ENCODE measurements at places on chromosomes 6 and 20.

DNA sequence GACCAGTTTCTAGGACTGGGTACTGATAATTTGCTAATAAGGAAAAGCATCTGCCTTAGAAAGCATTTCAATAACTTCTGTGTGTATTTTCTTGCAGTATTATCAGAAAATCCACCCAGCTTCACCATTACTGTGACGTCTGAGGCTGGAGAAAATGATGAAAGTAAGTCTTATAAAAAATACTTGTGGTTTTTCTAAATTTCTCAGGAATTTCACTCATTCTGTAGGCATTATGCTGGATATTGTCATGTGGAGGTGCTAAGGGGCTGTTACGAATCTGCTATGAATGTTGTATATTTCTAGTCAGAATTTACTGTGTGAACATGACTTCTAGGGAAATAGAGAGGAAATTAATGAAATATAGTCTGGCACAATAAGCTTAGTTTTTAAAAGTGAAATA lies 8.9 kb downstream of the RWDD1 start:
- no peak for DNase-seq

DNA sequence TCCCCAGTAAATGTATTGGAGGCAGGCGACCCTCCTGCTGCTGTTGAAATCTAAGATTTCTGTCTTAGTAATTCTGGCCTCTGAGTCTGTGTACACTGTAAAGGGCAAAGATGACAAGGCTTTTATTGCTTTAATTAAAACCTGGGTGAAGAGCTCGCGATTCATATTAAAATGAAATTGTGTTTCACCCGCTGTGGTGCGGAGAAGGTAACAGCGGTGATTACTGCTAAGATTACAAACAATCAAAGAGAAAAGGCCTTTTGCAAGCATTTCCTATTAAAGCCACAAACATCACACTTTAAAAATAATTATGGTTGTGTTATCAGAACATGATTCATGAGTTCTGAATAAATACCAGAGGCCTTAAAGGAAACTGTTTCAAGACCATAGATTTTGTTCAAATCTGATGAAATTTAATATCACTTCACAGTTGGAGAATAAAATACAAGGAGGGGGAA lies 69.3 kb downstream of the TOX2 start:
- DNase-seq, result no peak

GRCh38 chr6:91281901-91282300 lies 695.0 kb upstream of the MAP3K7 start:
- no peak for DNase-seq

- DNase-seq, result no peak
Observed at GRCh38 chr6:159642481-159642880, 50.6 kb downstream of the SOD2 start.

DNA sequence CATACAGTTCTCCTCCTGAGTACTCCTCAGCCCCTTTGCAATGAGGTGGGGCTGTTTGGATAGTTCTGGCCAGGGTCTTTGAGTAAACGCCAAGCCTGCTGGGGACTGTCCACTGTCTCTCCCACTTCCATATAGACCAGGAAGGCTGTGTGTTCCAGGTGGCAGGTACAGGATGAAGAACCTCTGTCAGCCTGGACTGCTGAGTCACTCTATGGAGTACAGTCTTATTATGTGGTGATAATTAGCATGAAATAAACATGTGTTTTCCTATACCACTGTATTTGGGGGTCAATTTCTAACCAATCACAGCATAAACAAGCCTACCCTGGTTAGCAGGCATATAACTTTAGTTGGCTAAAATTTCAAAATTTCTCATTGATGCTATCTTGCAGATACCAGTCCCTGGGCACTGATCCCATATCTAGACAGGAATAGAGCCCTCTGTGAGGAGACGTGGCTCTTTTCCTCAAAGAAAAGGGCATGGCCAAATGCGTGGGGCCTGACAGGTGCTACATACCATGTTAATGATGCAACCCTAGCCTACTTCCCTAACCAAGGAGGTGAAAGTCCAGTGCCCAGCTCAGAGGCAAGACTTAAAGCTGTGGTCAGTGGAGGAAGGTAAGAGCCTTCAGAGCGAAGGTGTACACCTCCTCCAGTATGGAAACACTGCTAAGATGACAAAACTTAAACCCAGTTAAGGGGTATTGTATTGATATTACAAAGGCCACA lies 4.5 kb upstream of the ALDH8A1 start:
- peak; percentile 32 for DNase-seq

GRCh38 chr6:106972500-106972899 lies 2.0 kb downstream of the CD24 start:
- DNase-seq, result peak; percentile 38
